ENCODE measurements at places on chromosomes 4 and X.

GRCh38 chr4:187972135-187972534 lies 23.4 kb upstream of the ZFP42 start:
- DNase-seq: no peak

DNA sequence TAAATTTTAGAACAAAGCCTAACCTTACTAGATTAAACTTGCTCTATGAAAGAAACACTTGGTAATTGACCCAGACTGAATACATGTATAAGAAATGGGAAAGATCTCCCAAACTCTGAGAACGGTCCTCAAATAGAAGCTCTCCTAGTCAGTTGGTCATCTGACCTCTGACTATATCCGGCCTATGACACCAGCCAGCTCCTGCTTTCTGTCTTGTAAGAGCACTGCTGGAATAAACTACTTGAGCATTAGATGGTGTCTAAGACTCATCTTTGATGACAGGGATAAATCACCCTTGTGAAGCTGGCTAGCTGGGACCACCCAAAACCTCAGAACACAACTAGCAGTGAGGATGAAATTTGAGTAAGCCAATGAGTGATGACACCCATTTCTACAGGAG lies 24.2 kb downstream of the LRIT3 start:
- no peak for DNase-seq

GRCh38 chrX:40467454-40467853 lies 113.3 kb upstream of the ATP6AP2 start:
- DNase-seq: no peak

- DNase-seq: no peak
Observed at GRCh38 chr4:41645728-41646390, 102.7 kb downstream of the PHOX2B start.

GRCh38 chr4:2817701-2818350 lies 24.9 kb downstream of the SH3BP2 start:
- DNase-seq: no peak

DNA sequence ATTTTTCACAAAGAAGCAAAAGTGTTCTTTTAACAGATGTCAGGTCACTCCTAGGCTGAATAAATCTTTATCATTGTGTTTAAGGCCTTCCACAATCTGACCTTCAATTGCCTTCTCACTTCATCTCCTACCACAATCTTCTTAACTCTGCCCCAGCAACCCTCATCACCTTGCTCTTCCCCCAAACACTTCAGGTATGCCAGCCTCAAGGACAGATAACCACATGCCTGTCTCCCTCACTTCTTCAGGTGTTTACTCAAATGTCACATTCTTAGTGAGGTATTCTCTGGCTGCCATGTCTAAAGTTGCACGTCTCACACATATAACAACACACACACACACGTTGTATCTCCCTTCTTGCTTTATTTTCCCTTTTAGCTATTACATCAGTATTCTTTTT lies 146.5 kb downstream of the ANKRD50 start:
- DNase-seq: no peak

DNA sequence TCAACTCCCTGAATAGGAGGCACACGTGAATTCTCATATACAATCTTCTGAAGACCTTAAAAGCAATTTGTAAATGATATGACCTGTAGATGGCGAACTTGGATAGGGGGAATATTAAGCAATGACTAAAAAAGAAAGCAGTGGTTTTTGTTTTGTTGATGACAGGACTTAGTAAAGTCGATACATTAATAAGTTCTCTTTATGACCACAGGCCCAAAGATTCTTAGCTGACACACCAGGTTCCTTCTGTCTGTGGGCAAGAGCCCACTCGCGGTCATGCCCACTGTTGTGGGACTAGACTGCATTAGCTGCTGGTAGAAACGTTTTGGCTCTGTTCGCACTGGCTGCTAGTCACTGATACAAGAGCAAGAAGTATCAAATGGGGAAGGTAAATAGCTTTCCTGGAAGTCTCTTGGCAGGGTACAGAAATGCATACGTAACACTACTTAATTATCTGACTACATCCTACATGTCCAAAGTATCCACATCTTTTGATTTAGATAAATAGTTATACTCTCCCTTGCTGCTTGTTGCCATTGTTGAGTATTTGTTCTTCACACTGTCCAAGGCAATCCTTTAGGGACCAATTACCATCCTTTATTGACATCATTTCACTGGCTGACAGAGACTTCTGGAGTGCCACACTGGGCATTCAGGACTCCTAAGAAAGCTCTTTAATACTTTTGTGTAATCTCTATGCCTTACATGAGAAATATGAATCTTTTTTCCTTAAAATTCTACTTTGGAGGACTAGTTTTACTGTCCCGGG lies 31.0 kb downstream of the ALPK1 start:
- DNase-seq: peak; percentile 29

DNA sequence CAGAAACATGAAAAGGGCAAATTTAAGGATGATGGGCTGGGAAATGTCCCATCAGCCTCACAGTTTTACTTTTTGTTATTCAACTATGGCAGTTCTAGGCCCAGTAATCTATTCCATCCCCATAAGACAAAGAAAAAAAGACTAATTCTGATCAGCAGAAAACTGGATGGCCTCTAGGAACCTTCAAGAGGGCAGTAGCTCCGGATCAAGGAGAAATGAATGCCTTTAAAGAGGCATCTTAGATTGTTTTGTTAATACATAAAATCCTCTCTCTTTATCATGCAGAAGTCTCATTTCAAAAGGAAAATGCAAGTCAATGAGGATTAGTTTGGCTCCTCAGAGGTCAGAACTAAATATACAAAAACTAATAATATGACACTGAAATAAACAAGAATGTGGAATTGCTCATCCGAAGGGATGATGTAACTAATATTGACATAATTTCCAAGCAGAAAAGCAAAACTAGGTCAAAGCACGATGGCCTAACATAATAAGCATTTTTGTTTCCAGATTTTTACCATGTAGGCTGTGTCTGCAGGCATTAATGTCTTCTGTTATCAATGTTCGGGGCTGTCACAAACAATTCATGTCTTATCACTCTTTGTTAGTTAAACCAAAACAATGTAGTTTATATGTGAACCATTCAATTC lies 8.8 kb downstream of the MID1 start:
- no peak for DNase-seq

DNA sequence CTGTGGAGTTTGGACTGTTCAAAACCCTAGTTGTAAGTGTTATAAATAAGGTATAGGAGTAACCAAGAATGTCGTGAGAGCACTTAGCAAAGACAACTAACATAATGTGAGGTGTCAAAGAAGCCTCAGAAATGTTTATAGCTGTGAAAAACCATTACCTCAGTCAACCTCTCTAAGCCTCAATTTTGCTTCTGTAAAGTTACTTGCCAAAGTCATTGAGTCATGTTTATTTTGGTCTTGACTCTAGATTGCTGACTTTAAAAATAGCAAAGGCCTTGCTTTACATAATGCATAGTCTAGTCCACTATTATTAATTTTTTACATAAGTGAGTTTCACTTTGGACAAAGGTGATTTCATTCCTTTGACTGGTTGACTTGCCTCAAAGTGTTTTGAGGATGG lies 257.6 kb upstream of the CXXC4 start:
- no peak for DNase-seq

- DNase-seq: no peak
Observed at GRCh38 chrX:127708155-127708554, 344.0 kb downstream of the ACTRT1 start.

- DNase-seq: no peak
Observed at GRCh38 chrX:142503967-142504643, 299.0 kb upstream of the MAGEC2 start.

GRCh38 chrX:30949554-30949953 lies 60.5 kb upstream of the TAB3 start:
- no peak for DNase-seq

DNA sequence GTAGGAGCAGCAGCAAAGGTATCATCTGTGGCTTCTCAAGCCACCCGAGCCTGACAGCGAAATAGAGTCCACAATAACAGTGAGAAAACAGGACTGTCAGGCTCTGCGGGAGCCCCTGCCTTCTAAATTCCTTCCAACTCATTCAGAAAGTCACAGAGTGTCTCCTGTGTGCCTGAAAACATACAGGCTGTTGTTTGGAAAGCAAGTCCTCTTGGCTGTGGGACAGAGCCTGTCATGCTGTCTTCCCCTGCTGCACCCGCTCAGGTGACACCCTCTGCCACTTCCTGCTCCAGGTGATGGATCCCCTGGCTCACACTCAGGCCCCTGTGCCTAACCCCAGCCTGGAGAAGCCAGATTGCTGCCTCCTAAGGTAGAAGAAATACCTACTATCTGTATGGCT lies 152.3 kb downstream of the RAB28 start:
- DNase-seq: no peak

DNA sequence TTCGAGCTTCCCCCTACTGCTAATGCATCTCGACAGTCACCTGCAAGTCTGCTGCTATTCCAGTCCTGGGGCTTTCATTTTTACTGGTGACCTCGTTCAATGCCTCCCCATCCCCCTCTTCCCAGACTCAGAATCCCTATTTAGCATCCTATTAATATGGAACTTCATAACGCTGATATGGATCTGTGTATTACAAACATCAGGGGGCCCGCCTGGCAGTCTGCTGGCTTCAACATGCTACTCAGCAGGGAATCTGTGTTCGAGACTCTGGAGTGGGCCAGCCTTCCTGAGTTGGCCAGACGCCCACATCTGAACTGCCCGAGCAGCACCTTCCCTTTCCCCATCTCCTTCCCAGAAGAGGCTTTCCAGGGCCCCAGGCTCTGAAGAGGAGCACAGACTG lies 173.9 kb upstream of the PPARGC1A start:
- no peak for DNase-seq

GRCh38 chr4:11724731-11725130 lies 296.0 kb upstream of the HS3ST1 start:
- DNase-seq: no peak

DNA sequence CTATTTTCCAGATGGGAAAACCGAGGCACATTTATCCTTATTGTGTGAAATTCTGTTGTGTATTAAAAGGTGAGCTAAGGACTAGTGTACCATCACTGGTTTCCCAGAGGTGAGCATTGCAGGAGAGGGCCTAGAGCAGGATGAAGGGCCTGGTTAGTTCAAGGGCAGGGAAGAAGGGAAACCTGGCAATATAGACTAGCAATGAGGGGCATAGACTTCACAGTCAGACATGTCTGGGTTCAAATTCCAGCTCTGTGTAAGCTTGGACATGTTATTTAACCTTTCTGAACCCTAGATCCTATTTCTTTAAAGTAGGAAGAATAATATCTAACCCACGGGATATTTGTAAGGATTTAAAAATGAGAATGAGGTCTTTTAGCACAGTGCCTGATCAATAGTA lies 50.8 kb downstream of the WDR19 start:
- DNase-seq: no peak

GRCh38 chrX:26851981-26852380 lies 611.2 kb downstream of the PPP4R3C start:
- DNase-seq: no peak

GRCh38 chr4:152045807-152046571 lies 285.2 kb upstream of the GATB start:
- no peak for DNase-seq

DNA sequence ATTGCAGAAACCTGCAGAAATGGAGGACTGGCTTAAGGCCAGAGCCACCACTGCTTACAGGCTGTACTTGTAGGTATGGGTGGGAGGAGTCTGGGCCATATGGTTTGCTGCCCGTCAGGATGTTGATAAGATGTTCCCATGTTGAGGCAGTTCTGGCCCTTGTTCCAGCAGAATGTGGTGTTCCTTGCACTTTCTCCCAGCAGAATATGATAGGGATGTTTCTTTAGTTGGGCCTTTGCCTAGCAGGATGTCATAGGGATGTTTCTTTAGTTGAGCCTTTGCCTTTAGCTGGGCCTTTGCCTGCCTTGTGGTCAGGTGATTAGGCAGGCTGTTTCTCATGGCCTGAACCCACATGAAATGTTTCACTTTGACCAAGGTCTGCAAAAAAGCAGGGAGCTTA lies 139.1 kb upstream of the PAQR3 start:
- DNase-seq: no peak
